ENCODE measurements at places on chromosomes 16 and 17.

DNA sequence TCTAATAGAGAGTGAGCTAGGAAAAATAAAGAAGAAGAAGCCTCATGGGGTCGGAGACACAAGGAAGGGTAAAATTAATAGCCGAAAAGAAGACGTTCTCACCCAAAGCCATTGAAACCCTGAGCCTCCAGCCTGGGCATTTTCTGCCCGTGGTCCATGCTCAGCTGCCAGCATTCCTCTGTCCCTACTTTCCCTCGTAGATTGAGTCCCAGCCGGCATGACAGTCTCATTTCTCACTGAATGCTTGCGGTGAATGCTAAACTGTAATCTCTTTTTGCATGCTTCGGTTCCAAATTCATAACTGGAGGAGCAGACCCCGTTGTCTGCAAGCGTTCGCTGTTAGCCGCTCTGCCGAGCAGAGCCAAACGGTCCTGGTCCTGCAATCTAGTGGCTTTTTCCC is 54.0 kb upstream of the COX10 start:
- DNase-seq = no peak

DNA sequence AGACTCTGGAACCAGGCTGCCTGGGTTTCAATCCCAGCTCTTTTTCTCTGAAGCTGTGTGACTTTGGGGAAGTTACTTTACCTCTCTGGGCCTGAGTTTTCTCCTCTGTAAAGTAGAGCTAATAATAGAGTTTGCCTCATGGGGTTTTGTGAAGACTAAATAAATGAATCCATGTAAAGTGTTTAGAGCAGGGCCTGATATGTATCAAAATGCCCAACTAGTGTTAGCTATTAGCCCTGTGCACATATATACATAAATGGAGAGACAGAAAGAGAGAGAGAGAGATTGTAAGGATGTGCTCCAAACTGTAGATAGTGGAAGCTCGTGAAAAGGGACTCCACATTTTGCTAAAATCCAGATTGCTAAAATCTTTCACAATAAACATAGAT is 44.8 kb upstream of the HAPSTR1 start:
- DNase-seq = no peak

DNA sequence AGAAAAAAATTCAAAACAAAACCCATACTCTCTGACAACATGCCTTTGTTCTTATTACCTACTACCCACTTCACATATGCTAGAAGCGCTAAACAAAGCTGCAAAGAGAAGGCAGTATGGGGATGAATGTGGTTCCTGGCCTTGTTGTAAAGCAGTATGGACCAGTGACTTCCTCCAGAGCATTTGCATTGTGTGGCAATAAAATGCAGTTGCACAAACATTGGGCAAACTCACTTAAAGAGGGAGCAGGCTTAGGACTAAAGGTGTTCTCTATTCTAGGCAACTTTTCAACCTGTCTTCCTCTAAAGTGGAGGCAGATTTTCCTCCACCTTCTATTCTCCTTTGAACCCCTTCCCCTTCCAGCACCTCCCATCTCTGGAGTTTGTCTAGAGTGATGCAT is 17.1 kb downstream of the TMIGD1 start:
- DNase-seq = no peak

DNA sequence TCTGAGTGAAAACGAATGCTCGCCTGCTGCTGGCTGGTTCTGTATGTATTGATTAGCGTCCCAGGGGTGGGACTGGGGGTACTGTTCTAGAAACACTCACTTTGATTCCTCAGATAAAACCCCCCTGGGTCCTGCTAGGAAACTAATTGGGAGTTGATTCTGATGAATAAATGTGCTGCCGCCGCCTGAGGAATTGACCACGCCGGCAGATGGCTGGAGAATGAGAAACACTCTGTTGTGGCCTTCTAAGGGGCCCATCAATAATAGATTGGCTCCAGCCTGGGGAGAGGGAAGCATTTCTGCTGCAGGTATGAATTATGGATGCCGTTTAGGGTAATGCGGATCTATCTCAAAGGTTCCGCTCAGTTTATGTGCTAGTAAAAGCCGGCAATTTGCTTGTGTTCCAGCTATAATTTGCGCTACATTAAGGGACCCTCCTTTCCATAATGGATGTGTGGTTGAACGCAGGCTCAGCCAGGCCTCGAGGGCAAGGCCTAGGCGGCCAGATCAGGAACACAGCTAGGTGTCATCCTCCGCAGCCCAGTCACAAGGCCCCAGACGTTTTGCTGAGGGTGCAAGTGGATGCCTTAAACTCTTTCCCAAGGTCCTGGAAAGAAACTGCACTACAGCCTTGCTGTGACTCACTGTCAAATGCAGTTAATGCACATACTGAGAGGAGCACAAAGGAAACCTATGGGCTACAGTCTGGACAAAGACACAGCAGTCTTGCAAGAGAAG is 132.2 kb upstream of the HS3ST2 start:
- DNase-seq = no peak

DNA sequence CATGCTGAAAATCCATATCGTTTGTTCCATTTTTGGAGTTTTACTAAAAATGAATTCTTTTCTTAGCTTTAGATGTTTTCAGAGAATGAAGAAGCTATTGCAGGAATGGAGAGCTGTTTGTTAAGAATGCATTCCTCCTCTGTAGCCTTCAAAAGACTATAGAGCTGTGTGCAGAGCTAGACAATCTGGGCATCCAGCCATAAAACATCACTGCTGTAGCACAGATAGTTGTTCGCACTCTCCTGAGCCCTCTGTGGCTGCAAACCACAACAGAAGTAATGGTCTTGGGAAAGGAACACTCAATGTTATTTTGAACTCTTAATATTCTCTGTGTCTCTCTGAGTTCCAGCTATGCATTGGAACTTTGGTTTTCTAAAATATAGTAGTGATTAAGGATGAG is 4.9 kb downstream of the TNRC6C start:
- DNase-seq = peak; percentile 72

DNA sequence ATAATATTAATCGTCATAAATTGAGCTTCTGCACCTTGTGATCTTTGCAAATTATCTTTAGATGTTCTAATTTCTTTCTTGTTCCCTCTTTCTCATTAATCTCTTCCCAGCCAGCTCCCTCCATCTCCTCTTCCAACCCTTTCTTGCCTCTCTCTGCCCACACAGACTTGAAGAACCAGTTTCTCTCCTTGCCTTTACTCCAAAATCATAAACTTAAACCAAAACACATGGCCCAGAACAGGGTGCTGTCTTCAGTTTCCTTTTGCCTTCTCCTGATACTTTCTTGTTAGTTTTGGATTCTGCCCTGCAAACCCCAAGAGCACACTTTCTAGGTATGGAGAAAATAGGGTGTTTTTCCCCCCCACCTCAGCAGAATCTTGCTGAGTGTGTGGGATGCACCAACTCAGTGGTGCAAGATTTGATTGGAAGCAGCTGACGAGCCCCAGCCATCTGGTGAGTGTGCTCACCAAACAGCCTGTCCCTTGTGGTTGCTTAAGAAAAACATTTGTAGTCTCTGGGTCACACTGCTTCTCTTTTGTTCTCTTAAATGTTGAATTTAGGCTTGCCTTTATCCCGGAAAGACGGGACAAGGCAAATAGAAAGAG is 175.8 kb upstream of the MAF start:
- no peak for DNase-seq

DNA sequence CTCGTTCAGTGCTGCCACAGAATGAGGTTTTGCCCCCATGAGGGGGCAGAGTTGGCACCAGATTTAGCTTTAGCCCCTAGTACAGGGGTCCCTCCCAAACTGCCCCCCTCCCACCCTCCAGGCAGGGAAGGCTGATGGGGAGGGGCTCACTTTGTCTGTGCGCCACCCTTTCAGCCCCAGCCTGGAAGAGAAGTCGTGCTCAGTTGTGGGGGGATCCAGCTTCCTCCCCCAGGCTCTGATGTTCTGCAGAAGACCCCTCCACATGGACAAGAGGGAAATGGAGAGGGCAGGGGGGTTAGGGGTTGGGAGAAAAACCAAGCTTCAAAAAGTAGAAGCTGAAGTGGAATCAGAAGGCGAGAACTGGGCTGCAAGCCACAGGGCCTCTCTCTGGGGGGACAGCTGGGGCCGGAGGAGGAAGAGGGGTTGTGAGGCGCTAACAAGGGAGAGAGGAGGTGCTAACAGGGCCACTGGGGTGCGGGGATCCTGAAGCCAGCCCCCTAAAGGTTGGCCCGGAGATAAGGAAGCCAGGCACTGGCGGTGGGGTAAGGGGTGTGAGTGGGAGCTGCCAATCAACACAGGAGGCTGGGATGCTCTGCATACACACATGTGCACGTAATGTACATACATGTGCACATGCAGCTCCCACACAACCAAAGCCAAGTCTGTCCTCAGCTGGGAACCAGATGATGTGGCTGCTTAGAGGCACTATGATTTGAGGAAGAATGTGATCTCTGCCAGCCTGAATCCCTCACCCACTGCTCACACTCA is 7.0 kb upstream of the TMEM92 start:
- DNase-seq = no peak
